GM13976 (cell line): ENCODE measurements at places on chromosomes 7 and 10.

DNA sequence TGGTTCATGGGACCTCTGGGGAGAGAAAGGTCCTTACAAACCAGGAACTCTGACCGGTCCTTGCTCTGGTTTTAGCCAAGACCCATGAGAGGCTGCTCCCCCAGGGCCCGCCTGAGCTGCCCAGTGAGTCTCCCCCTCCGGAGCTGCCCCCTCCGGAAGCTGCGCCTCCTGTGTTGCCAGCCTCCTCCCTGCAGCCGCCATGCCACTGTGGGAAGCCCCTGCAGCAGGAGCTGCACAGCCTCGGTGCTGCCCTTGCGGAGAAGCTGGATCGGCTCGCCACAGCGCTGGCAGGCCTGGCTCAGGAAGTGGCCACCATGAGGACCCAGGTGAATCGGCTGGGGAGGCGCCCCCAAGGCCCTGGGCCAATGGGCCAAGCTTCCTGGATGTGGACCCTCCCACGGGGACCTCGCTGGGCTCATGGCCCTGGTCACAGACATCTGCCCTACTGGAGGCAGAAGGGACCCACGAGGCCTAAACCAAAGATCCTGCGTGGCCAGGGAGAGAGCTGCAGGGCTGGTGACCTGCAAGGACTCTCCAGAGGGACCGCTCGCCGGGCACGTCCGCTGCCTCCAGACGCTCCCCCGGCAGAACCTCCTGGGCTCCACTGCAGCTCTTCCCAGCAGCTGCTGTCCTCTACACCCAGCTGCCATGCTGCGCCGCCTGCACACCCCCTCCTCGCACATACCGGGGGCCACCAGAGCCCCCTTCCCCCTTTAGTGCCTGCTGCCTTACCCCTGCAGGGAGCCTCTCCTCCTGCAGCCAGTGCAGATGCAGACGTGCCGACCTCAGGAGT lies 40.1 kb downstream of the ZNF467 start:
- DNase-seq = no peak

GRCh38 chr10:117411479-117412399 lies 36.5 kb upstream of the PDZD8 start:
- DNase-seq = no peak

DNA sequence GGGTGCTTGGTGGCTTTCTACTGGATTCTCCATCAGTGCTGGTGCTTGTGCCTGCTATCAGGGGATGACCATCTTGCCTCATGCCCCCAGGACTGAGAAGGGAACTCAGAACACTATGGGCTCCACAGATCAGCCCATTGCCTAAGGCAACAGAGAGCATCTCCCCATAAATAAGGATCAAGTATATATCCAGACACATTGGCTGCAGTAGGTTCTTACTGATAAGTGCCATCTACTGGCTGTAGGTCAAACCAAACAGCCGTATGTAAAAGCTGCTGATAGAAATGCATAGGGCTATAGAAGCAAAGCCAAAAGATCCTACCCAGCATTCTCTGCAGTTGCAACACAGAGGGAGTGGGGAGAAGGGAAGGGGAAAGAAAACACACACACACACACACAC lies 153.7 kb downstream of the CDK14 start:
- peak; percentile 22 for DNase-seq

DNA sequence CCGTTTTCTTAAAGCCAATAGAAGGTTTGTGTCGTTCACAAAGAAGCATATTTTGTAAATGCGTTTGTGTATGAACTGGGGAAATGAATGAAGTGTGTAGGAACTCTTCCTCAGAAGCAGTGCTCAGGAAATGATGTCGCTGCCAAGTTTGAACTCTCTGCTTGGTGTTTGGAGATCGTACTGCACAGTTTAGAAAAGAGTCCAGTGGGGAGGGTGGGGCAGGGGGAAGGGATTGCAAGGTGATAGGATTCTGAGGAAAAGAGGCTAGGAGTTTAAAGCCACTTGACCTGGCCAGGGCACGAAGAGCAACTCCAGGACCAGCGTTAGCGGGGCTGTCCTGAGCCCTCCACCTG lies 122.2 kb downstream of the CUBN start:
- DNase-seq = no peak

DNA sequence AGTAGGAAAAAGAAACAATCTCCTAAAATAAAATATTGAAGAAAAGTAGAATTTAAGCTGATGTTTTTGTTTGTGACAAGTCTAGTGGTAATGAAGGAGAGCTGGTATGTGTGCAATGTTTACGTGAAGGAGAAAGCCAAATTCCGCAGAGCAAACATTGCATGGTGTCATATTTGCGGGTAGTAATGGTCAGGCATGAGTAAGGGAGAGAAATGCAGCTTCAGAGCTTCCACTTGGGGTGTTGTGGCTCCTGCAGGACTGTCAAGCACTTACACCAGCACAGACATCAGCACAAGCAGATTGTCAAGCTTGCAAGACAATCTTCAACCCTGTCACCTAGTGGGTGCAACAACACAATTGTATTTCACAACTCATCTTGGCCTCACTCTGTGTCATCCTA lies 136.5 kb upstream of the ETV1 start:
- DNase-seq = no peak

DNA sequence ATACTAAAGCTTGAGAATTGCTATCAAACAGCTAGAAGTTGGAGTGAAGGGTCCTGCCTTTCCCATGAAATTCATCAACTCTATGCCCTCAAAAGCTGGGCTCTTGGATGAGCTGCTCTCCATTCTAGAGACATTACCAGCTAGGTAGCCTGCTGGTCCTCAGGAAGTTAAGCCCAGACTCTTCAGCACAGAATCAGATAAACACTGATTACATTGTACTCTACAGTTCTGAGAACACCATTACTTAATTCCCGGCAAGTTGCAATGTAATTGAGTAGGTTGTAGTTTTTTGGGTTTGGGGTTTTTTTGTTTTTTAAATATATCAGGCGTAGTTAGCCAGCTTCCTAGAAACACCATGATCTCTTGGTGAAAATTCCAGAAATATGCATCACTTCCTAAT lies 84.1 kb upstream of the PIK3CG start:
- no peak for DNase-seq

- DNase-seq = no peak
Measured at GRCh38 chr7:30935569-30935877, 23.9 kb downstream of the AQP1 start.

DNA sequence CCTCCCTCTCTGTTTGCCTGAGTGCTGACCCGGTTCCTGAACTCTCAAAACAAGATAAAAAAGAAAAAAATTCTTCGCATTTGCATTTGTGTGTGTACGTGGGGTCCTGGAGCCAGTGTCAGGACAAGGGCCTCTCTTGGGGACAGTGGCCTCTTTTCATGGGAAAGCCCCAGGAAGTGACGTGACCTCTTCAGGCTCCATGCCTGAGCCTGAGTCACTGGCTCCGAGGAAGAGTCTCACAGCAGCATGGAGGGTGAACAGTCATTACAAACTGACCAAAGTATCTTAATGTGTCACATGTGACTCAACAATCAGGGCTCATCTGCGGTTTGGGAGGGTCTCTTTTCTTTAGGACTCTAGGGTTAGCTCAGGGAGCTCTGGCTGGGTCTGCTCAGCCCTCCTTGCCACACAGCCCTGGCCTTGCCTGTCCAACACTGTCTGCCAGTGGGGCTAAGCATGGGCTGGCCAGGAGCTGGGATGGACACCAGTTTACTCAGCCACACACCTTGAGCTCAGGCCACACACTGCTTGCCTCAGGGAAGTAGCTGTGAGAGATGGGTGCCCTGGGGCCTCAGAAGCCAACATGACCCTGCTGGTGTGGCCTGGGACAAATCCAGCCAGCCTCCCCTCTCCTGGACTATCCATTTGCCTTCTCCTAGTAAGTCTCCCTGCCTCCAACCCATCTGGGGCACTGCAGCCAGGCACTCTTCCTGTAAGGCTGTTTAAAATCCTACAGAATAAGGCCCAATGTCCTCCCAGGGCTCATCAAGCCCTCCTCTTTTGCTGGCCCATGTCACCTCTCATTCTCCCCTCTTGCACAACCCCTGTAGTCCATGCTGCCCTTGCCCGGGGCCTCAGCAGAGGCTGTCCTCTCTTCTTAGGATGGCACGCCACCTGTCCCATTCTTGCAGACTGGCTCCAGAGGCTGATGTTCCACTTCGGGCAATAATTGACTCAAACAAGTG lies 10.5 kb downstream of the TMEM273 start:
- peak; percentile 89 for DNase-seq

- no peak for DNase-seq
Measured at GRCh38 chr7:74410772-74411171, 42.9 kb upstream of the GTF2IRD1 start.

DNA sequence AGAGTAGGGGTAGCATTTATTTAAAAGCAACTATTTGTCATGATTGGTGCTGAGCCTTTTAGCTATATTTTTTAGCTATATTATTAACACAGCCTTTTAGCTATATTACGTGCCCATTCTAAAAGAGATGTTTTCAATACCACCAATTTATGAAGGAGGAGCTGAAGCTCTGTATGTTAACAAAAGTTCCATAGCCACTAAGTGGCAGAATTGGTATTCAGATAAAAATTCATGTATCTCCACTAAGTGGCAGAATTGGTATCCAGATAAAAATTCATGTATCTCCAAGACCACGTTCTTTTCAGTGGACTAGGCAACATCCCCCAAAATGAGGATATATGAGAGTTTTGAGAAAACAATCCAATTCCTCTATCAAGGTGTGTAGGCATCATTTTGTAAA lies 268.6 kb downstream of the HGF start:
- DNase-seq = no peak

- no peak for DNase-seq
Measured at GRCh38 chr7:836429-836828, 4.2 kb downstream of the SUN1 start.

- no peak for DNase-seq
Measured at GRCh38 chr10:71757399-71757922, 15.9 kb downstream of the VSIR start.
